ENCODE measurements at places on chromosomes 7 and 10.

- no peak for DNase-seq
Observed at GRCh38 chr7:38330861-38331621, 57.6 kb upstream of the TARP start.

DNA sequence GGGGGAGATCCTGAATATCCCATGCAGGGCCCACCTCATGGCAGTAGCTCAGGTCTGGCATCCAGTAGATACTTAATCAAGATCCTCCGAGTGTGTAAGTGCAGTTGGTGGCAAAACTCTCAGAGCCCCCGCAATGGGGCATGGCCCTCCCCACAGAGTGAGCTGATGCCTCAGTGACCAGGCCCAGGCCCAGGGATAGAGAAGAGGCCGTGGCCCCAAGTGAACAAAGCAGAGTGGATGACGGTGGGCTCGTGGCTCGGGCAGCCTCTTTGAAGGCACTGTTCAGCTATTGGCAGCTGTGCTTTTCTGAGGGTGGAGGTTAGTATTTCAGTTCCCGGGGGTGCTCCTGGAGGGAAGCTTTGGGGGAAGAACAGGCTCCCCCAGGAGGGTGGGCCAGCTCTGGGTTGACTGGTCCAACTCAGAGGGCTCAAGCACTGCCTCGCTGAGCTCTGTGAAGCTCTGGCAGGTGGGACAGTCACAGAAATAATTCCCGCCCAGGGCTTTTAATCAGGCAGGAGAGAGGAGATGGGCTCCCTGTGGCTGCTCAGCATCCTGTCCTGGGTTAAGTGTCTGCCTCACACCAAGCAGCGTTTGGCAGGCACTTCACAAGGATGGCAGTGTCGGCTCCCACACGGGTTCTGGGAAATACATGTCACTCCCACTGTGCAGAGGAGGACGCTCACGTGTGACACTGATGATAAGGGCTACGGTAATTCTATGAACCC, 583.6 kb downstream of the TCERG1L start:
- DNase-seq: no peak

DNA sequence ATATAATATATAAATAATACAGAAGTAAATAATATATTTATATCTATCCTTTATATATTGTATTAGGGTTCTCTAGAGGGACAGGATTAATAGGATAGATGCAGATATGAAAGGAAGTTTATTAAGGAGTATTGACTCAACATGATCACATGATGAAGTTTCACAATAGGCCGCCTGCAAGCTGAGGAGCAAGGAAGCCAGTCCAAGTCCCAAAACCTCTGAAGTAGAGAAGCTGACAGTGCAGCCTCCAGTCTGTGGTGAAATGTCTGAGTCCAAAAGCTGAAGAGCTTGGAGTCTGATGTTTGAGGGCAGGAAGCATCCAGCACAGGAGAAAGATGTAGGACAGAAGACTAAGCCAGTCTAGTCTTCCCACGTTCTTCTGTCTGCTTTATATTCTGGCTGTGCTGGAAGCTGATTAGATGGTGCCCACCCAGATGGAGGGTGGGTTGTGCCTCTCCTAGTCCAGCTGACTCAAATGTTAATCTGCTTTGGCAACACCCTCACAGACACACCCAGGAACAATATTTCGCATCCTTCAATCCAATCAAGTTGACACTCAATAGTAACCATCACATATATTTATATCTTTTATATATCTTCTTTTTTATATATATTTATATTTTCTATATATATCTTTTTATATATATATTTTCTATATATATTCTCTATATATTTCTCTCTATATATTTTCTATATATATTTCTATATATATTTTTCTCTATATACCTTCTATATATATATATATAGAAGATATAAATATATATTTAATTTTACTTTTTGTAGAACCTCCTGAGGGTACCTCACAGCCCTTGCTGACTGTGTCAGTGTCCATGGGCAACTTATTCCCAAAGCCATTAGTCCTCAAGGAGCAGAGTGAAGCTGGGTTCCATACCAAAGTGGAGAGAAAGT, 24.6 kb upstream of the AKR1B10 start:
- DNase-seq: no peak

DNA sequence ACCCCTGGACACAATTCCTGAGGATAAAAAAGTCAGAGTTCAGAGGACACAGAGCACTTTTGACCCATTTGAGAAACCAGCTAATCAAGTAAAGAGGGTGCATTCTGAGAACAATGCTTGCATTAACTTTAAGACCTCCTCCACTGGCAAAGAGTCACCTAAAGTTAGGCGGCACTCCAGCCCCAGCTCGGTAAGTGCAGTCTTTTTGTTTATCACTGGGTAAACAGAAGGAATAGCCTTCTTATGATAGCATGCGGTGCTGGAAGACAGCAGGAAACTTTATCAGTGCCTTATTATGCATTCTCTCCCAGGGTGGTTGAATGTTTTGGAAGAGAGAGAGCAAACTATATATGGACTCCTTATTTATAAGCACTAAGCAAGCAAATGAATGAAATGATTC, 130.5 kb downstream of the CDK14 start:
- no peak for DNase-seq

DNA sequence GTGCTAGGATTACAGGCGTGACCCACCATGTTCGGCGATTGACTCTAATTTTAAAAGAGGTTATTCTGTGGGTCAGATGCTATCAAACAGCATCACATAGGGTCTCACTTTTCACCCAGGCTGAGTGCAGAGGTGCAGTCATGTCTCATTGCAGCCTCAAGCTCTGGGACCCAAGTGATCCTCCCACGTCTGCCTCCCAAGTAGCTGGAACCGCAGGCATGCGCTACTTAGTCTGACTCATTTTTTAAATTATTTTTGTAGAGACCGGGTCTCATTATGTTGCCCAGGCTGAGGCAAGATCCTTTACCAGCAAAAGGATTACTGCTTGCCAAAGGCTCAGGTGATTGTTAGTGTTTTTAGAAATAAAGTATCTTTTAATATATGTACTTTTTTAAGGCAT, 42.9 kb upstream of the STOX1 start:
- DNase-seq: no peak

GRCh38 chr7:151794508-151795167, 82.3 kb downstream of the PRKAG2 start:
- no peak for DNase-seq

DNA sequence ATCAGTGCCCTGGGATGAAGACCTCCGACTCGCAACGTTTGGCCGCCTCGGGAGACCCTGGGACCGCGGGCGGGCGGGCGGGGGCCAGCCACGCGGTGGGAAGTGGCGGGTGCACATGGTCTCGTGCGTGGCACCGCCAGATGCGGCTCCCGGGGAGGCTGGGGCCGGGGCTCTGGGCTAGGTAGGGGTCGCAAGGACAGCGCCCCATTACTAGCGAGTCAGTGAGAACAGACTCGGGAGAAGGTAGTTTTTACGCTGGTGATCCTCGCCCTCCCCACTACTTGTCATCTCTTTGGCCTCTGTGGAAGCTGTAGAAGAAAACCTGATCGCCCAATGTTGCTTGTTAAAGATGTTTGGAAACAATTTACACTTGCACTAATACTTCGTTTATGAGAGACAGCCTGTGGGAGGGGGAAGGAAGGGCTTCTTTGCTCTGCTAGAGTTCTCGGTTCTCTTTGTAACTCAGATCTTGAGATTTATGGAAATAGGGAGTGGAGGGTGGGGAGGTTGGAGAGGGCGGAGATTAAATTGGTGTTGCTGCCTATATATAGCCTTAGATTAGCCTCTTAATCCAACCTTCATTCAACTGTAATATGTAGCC, 591 bp downstream of the BZW2 start:
- DNase-seq: no peak

DNA sequence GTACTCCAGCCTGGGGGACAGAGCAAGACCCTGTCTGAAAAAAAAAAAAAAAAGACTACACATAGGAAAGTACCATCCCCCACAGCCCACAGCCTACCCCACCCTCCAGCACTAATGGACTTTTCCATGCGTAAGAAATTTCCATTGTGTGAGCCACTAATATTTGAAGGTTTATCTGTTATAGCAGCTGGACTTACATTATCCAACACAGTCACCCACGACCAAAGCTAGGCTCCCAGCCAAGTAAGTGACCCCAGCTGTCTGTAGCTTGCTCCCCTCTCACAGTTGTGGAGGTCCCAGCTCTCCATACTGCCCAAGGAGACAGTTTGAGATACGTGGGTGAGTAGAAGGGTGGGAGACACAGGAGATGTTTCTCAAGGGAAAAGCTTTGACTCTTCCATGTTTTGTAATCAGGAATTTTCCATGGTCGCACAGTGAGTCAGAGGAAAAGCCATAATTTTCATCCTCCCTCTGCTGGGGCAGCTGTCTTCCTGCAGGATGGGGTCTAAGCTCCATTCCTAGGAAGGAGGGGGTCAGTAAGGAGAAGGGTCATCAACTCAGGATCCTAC, 57.4 kb downstream of the CAV1 start:
- no peak for DNase-seq

GRCh38 chr7:122913608-122914007, 27.3 kb upstream of the CADPS2 start:
- DNase-seq: no peak

- DNase-seq: no peak
Observed at GRCh38 chr10:58625070-58625469, 112.4 kb downstream of the BICC1 start.
